Breast epithelium (tissue), 4 donors: ENCODE measurements at places on chromosomes 3 and 15. TPM values are rescaled to one million over a fixed set of nuclear protein-coding genes. Genes with fewer than 3 reads are reported as not detected.

Gene HIGD2B
- total RNA-seq: not detected

Gene CEP97
- 7.4 TPM for total RNA-seq

Gene BSN
- total RNA-seq: 0.15 TPM

Gene CIAO2A
- 50.9 TPM for total RNA-seq

Gene HEXA
- 63.6 TPM for total RNA-seq

Gene CGNL1
- 18.4 TPM for total RNA-seq

Gene P3H2
- total RNA-seq: 12.3 TPM

Gene LMOD3
- total RNA-seq: not detected

Gene BCHE
- 2.6 TPM for total RNA-seq

GRCh38 chr15:49238342-49238741, 68.3 kb downstream of the GALK2 start:
- no peaks in the 10 kb centered on the region for H3K27me3 ChIP-seq
- no peaks in the 10 kb centered on the region for H3K4me1 ChIP-seq
- no peaks in the 10 kb centered on the region for H3K36me3 ChIP-seq
- H3K27ac ChIP-seq: no peak overlapping the region

DNA sequence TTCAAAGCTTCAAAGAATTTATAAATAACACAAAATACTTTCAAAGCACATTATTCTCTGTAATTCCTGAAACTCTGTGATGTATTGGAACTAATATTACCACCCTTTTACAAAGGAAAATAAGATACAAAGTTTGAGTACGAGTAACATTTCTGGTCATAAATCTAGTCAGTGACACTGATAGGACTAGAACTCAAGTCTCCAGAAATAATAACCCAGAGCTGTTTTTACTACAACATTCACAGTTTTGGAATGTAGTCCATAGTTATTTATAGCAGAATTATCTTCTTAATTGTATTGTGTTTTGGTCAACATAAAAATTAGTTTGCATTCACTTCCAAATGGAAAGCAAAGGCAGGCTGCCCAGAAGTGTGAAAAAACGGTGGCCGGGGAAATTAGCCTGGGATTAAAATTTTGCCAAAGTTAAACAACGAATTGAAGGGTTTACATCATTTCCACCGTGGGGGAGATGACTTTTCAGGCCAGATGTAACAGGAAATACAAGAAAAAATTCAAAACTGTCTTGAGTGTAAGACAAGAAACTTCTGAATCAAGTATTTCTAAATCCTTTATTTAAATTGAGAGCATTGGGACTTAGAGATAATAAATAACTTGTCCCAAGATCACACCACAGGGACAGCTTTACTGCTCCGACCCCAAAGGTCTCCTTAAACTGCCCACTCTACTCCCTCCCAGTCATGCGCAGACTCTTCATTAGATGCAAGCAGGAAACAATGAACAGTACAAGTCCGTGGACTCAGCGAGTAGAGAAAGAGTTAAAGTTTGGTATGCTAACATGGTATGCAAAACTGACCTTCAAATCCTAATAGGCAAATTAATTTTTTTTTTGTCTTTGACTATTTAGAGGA, 74.3 kb upstream of the VGLL4 start:
- DNase-seq: no peak
- H3K36me3 ChIP-seq: no peaks in the 10 kb centered on the region
- H3K4me1 ChIP-seq: no peaks in the 10 kb centered on the region
- H3K4me3 ChIP-seq: peak overlapping the region; percentile 85

- no peaks in the 10 kb centered on the region for H3K4me1 ChIP-seq
- no peak overlapping the region for H3K27ac ChIP-seq
- no peaks in the 10 kb centered on the region for H3K27me3 ChIP-seq
- no peak overlapping the region for H3K4me3 ChIP-seq
- no peak for DNase-seq
Measured at GRCh38 chr3:53585627-53586026, 91.2 kb downstream of the CACNA1D start.

DNA sequence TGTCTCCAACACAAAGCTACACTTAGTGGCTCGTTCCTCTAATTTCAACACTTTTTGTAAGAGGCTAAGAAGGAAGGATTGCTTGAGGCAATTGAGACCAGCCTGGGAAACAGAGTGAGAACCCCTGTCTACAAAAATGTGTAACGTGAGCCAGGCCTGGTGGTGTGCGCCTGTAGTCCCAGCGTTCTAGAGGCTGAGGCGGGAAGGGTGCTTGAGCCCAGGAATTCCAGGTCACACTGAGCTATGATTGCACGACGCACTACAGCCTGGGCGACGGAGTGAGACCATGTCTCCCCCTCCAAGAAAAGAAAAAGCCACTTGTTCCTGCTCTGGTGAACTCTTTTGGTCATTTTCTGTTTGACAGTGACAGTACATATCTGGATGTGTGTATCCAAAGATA, 127.9 kb downstream of the GABRB3 start:
- H3K27ac ChIP-seq: no peak overlapping the region
- no peaks in the 10 kb centered on the region for H3K36me3 ChIP-seq
- no peaks in the 10 kb centered on the region for H3K4me1 ChIP-seq
- no peak overlapping the region for H3K4me3 ChIP-seq

GRCh38 chr3:17850448-17850847, 108.0 kb upstream of the TBC1D5 start:
- no peak overlapping the region for H3K27ac ChIP-seq
- no peak for DNase-seq
- H3K4me1 ChIP-seq: no peaks in the 10 kb centered on the region
- no peak overlapping the region for H3K4me3 ChIP-seq

DNA sequence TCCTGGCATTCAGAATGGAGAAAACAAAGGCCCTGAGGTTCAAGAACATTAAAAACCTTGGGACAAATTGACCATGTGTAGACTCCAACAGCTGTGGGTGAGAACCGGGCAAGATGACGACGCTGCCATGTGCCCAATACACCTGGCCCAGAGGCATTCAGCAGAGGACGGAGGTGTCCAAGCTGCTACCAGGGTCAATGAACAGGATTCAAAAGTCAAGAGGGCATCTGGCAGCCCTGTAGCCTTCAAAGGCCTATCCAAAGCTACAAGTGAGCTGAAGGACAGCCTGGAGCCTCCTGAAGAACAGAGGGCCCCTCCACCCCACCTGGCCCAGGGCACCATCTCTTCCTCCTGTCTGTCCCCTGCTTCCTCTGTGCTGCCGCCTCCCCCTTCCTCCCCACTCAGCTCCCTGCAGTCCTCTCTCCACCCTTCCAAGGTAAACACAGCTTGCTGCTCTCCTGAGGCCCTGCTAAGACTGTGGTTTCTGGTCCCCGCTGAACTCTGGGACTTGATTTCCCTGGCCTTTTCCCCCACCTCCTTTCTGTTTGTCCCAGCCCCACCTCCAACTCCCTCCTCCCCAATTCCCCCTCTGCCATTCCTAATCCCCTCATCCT, 57.5 kb downstream of the HMCES start:
- no peak overlapping the region for H3K27ac ChIP-seq
- no peak overlapping the region for H3K4me3 ChIP-seq
- no peaks in the 10 kb centered on the region for H3K36me3 ChIP-seq

DNA sequence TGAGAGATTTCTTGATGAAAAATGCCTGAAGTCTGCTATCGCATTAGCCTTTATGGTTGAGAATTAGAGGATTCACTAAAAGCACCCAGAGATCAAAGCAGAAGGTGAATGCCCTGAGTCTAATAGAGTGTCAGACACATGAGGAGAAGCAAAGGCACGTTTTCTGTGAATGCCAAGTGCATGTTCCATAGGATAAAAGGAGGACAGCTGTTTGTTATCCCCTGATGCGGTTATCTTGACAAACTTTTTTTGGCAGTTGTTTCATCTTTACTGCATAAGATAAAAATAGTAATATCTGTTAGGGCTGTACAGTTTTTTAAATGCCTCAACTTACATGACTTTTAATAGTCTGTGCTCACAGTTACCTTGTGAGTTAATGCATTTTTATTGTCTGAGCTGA, 65.3 kb upstream of the CD96 start:
- DNase-seq: no peak
- H3K36me3 ChIP-seq: no peaks in the 10 kb centered on the region
- H3K27me3 ChIP-seq: no peaks in the 10 kb centered on the region
- no peak overlapping the region for H3K27ac ChIP-seq
- H3K4me3 ChIP-seq: no peak overlapping the region
- no peaks in the 10 kb centered on the region for H3K4me1 ChIP-seq

- H3K4me1 ChIP-seq: no peaks in the 10 kb centered on the region
- H3K36me3 ChIP-seq: no peaks in the 10 kb centered on the region
- H3K27me3 ChIP-seq: no peaks in the 10 kb centered on the region
- H3K4me3 ChIP-seq: no peak overlapping the region
- DNase-seq: no peak
Measured at GRCh38 chr3:168738527-168739325, 643.0 kb upstream of the GOLIM4 start.

- no peaks in the 10 kb centered on the region for H3K36me3 ChIP-seq
- H3K27me3 ChIP-seq: no peaks in the 10 kb centered on the region
- no peak for DNase-seq
- H3K27ac ChIP-seq: peak overlapping the region; percentile 6
Measured at GRCh38 chr3:58082047-58082446, 73.8 kb downstream of the FLNB start.

- peak overlapping the region; percentile 47 for H3K4me3 ChIP-seq
- H3K4me1 ChIP-seq: no peaks in the 10 kb centered on the region
- H3K27ac ChIP-seq: peak overlapping the region; percentile 38
- H3K27me3 ChIP-seq: no peaks in the 10 kb centered on the region
Measured at GRCh38 chr3:171768281-171768900, 41.9 kb downstream of the PLD1 start.

GRCh38 chr3:192957441-192958021, 39.9 kb upstream of the MB21D2 start:
- H3K36me3 ChIP-seq: no peaks in the 10 kb centered on the region
- H3K4me3 ChIP-seq: no peak overlapping the region
- H3K27ac ChIP-seq: peak overlapping the region; percentile 43
- DNase-seq: no peak
- no peaks in the 10 kb centered on the region for H3K4me1 ChIP-seq

GRCh38 chr15:48283396-48284145, 47.7 kb upstream of the DUT start:
- H3K4me3 ChIP-seq: no peak overlapping the region
- H3K27ac ChIP-seq: no peak overlapping the region
- no peaks in the 10 kb centered on the region for H3K27me3 ChIP-seq
- no peak for DNase-seq

- no peaks in the 10 kb centered on the region for H3K36me3 ChIP-seq
- H3K4me3 ChIP-seq: no peak overlapping the region
- no peak for DNase-seq
- H3K27ac ChIP-seq: no peak overlapping the region
- H3K27me3 ChIP-seq: peaks cover 6% of the 10 kb centered on the region
Measured at GRCh38 chr15:69893863-69894262, 203.9 kb downstream of the TLE3 start.

DNA sequence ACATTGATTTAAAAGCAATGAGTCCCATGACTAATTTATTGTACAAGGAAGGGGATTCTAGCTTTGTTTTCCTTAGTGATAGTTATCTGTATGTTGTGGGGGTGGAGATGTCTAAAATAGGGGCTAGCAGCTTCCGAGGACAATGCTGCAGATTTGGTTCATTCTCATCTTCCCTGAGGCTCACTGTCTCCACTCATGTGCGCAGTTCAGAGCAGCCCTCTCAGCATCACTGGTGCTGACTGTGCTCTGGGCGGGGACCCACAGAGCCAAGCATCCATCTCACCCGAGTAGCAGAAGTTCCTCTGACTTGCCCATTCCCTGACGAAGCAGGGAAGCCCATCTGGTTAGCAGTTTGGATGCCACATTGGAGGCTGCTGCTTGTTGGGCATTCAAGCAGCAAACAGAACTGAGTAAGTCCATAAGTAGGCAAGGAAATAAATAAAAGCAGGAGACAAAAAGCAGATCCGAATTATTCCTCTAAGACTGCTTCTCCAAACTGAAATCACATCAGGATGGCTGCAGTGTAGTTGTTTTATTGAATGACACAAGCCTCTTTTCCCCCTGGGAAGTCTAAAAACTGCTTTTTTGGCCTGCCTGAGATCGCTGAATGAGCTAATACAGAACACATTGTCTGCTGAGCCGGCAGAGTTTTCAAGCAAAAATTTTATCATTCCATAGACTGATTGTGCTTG, 27.5 kb downstream of the RARB start:
- no peaks in the 10 kb centered on the region for H3K27me3 ChIP-seq
- peak overlapping the region; percentile 80 for H3K27ac ChIP-seq
- no peaks in the 10 kb centered on the region for H3K36me3 ChIP-seq
- peaks cover 5% of the 10 kb centered on the region for H3K4me1 ChIP-seq
- no peak overlapping the region for H3K4me3 ChIP-seq

GRCh38 chr3:25438791-25439555, 10.9 kb downstream of the RARB start:
- no peaks in the 10 kb centered on the region for H3K27me3 ChIP-seq
- H3K4me3 ChIP-seq: no peak overlapping the region
- DNase-seq: no peak
- no peaks in the 10 kb centered on the region for H3K4me1 ChIP-seq

- no peak for DNase-seq
- no peak overlapping the region for H3K4me3 ChIP-seq
- H3K27me3 ChIP-seq: no peaks in the 10 kb centered on the region
- H3K4me1 ChIP-seq: no peaks in the 10 kb centered on the region
Measured at GRCh38 chr15:63856711-63857460, 23.1 kb upstream of the HERC1 start.

- H3K4me1 ChIP-seq: no peaks in the 10 kb centered on the region
- no peak for DNase-seq
- H3K27me3 ChIP-seq: no peaks in the 10 kb centered on the region
- peaks cover 5% of the 10 kb centered on the region for H3K36me3 ChIP-seq
Measured at GRCh38 chr15:77130315-77130930, 59.5 kb upstream of the TSPAN3 start.

DNA sequence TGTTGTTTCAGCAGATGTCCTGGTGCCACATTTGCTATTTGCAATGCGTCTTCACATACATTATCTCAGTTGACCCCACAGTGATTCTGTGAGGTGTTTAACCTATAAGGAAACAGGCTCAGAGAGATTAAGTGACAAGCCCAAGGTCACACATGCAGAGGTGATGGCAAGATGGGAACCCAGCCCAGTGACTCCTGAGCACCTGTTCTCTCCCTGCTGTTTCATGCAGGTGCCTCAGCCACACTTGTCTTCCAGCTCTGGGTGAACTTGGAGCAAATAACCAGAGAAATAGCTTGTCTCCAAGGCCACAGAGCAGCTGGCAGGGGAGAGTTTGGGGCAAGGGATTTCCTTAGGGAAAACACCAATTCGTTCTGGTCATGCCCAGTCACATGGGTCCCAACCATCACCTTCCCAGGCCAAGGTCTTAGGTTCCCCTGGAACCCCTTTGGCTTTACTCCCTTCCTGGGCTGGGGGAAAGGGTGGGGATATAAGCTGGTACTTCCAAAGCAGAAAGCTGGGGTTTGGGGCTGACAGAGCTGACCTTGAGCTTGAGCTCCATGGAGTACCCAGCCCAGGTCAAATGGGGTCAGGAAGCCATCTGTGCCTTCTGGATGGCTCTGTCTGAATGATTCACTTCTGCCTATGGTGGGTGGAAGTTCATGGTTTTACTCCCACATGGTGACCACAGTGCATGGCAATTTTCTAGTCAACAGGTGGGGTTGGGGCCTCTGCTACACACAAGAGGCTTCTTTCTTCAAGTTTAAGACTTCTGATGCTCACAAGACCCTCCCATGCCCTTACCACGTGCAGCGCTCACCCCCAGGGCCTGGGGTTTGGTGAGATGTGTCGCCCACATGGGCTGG, 22.4 kb downstream of the LIPC start:
- no peaks in the 10 kb centered on the region for H3K36me3 ChIP-seq
- H3K27ac ChIP-seq: no peak overlapping the region
- no peaks in the 10 kb centered on the region for H3K4me1 ChIP-seq
- H3K4me3 ChIP-seq: no peak overlapping the region

- no peak overlapping the region for H3K27ac ChIP-seq
- no peak for DNase-seq
- H3K27me3 ChIP-seq: no peaks in the 10 kb centered on the region
- H3K4me1 ChIP-seq: no peaks in the 10 kb centered on the region
Measured at GRCh38 chr3:193932136-193932535, 203.8 kb upstream of the HES1 start.

GRCh38 chr3:24119321-24119751, 174.2 kb downstream of the NR1D2 start:
- no peaks in the 10 kb centered on the region for H3K27me3 ChIP-seq
- H3K27ac ChIP-seq: no peak overlapping the region
- H3K36me3 ChIP-seq: no peaks in the 10 kb centered on the region
- H3K4me3 ChIP-seq: no peak overlapping the region
- no peak for DNase-seq
